ENCODE measurements at places on chromosomes 12 and 14.
A peak's percentile ranks its signal among the peaks of the same experiment; 100 is the strongest.

GRCh38 chr12:89984846-89985245 is 276.2 kb upstream of the ATP2B1 start:
- no peaks in the 10 kb centered on the region for H3K27me3 ChIP-seq
- H3K4me3 ChIP-seq = no peak overlapping the region
- DNase-seq = no peak
- H3K27ac ChIP-seq = no peak overlapping the region

DNA sequence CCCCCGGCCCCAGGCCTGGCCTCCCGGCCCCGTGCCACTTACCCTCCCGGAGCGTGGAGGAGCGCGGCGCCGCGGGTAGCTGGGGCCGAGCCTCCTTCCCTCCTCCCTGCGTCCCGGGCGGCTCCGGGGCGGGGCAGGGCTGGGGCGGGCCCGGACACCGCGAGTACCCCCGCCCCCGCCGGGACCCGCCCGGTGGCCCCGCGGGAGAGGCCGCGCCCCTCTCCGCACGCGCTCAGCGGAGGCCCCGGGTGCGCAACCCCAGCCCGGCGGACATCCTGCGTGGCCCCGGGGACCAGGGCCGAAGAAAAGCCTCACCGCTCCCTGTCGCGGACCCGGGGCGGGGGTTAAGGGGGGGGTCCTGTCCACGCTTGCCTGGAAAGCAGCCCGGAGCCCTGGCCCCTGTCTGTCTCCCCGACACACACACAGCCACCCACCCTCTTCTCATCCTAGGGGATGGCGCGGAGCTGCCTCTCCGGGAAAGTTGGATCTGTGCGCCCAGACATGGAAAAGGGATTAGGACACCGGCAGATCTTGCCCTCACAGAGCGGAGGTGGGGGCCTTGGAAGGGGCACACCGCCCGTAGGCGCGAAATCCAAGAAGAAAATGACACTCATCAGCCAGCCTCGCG is at the start of gene SYNE3:
TSS of gene SYNE3 (minus strand) at position 97 of the 628 bp plus-strand sequence. CDS start 40,829 bp downstream, outside the sequence.
- peak within 1 kb of the TSS; percentile 74 for H3K4me3 ChIP-seq
- H3K27me3 ChIP-seq = no peaks in the 10 kb centered on the region
- no peaks in the 10 kb centered on the region for H3K36me3 ChIP-seq
- DNase-seq = no peak
- peaks cover 76% of the 10 kb centered on the region for H3K4me1 ChIP-seq
- peak within 1 kb of the TSS; percentile 94 for H3K27ac ChIP-seq

- no peak for DNase-seq
- H3K36me3 ChIP-seq = no peaks in the 10 kb centered on the region
- no peak overlapping the region for H3K27ac ChIP-seq
- H3K4me1 ChIP-seq = peaks cover 8% of the 10 kb centered on the region
Measured at GRCh38 chr12:5623411-5623810, 191.5 kb downstream of the NTF3 start.

GRCh38 chr12:13811061-13811460 is 170.3 kb downstream of the GRIN2B start:
- H3K4me3 ChIP-seq = no peak overlapping the region
- no peak for DNase-seq
- H3K36me3 ChIP-seq = no peaks in the 10 kb centered on the region

DNA sequence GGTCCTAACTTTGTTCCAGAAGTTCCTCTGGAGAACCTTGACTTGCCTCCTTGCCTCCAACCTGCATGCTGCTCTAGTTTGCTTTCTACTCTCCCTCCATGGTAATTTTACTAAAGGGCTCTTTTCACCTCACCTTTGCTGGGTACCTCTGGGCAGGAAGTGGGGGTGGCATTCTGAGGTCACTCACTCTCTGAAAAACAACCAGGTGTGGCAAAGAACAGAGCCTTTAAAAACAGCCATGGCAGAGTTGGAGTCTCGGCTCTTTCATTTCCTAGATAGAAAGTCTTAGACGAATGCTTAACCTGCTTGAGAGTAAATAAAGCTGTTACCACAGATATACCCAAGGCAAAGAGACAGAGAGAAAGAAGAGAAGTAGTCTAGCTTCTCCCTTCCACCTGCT is 827.9 kb downstream of the BCL11B start:
- no peak overlapping the region for H3K27ac ChIP-seq
- no peak overlapping the region for H3K4me3 ChIP-seq
- no peaks in the 10 kb centered on the region for H3K36me3 ChIP-seq
- H3K4me1 ChIP-seq = no peaks in the 10 kb centered on the region

- no peaks in the 10 kb centered on the region for H3K4me1 ChIP-seq
- DNase-seq = no peak
- no peak overlapping the region for H3K4me3 ChIP-seq
Measured at GRCh38 chr12:76666290-76666835, 97.6 kb upstream of the ZDHHC17 start.

DNA sequence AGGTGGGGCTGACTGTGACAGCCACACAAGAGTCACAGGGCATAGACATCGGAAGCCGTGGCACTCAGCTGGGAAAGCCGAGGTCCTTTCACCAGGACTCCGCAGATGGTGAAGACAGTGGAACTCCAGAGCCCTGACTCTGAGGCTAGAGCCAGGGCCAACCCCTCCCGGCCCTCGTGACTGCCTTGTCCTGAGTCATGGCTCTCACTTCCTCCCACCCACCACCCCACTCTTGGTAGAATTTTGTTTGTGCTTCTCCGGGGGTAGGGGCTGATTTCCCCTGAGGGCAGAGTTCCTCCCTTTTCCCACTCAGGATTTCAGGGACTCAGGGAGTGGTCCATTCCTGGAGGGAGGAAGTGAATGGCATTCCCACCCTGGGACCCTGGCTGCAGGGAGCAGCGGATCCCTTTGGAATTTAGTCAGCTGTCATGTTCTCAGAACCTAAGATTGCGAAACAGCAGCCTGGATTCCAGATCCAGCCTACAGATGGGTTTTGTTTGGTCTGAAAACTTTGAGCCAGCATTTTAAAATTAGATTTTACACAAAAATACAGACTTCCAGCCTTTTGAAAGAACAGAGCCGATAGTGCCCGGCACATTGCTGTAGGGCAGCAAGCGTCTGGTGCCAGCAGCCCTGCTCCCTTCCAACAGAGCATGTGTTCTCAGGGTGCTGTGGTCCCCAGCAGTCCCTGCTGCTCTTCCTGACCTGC is 50.7 kb downstream of the TPCN1 start:
- no peaks in the 10 kb centered on the region for H3K27me3 ChIP-seq
- H3K4me1 ChIP-seq = peaks cover 25% of the 10 kb centered on the region
- no peak overlapping the region for H3K4me3 ChIP-seq

DNA sequence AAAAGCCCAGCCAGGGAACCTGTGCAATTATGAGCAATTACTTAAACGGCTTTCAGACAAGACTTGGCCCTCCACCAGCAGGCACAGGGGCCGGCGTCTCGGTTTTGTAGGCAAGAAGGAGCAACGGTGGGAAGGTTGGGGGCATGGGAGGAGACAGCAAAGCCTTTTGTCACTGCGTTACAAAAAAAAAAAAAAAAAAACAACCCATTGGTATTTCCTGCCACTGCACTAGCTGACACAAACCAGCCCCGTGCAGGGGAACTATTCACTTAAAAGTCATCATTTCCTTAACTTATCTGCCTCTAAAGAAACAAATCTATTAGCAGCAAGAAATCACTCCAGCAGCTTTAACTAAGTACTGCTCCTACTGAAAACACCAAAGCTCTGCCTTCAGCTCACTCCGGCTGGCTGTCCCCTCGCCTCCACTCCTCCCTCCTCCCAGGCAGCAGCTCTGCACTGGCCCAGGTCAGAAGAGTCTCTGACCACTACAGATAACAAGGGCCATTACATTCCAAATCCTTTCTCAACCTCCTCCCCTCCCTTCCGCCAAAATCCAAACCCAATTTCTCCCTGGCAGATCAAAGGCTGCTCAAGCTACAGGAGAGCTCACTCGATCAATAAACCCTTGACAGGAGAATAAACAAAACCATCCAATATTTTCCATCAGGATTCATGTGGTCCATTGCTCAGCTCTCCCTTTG is 105.2 kb upstream of the CDKN3 start:
- no peaks in the 10 kb centered on the region for H3K4me1 ChIP-seq
- H3K27ac ChIP-seq = no peak overlapping the region
- H3K36me3 ChIP-seq = no peaks in the 10 kb centered on the region
- H3K4me3 ChIP-seq = no peak overlapping the region
- DNase-seq = no peak

GRCh38 chr12:71942703-71943102 is 4.1 kb downstream of the TPH2 start:
- no peaks in the 10 kb centered on the region for H3K4me1 ChIP-seq
- no peak overlapping the region for H3K27ac ChIP-seq
- no peak overlapping the region for H3K4me3 ChIP-seq
- H3K27me3 ChIP-seq = no peaks in the 10 kb centered on the region
- H3K36me3 ChIP-seq = no peaks in the 10 kb centered on the region

DNA sequence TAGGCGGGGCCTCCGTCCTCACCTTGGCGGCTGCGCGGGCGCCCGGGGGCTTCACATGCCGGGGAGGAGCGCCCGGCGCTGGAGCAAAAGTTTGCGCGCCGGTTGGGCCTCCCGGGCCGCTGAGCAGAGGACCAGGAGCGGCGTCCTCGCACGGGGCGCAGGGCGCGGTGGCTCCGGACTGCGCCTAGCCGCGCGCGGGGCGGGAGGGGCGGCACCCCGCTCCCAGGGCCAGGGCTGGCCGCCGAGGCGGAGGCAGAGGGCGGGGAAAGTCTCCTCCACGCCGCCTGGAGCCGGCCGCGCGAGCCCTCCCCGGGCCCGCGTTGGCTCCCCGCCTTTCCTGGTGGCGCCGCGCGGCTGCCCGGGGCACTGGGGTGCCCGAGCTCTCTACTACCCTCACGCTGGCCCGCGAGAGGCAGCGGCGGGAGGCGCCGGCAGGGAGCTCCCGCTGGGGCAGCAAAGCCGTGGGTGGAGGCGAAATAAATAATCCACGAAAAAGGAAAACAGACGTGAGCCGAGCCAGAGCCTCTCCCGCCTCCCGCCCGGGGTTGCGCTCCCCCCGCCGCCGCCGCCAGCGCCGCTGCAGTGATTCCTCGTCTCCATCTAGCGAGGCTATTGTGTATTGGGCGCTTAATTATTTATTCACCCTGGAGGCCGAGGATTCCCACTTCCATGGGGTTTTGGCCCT is 400 bp upstream of the PRIMA1 start:
- no peaks in the 10 kb centered on the region for H3K36me3 ChIP-seq
- no peak for DNase-seq
- no peaks in the 10 kb centered on the region for H3K27me3 ChIP-seq
- H3K4me1 ChIP-seq = peaks cover 37% of the 10 kb centered on the region
- peak overlapping the region; percentile 84 for H3K27ac ChIP-seq

- H3K4me3 ChIP-seq = no peak overlapping the region
- no peak for DNase-seq
- no peaks in the 10 kb centered on the region for H3K36me3 ChIP-seq
- H3K27ac ChIP-seq = no peak overlapping the region
- no peaks in the 10 kb centered on the region for H3K4me1 ChIP-seq
Measured at GRCh38 chr14:83992857-83993256, 1537.1 kb upstream of the FLRT2 start.

- no peak overlapping the region for H3K27ac ChIP-seq
- no peak overlapping the region for H3K4me3 ChIP-seq
- no peak for DNase-seq
Measured at GRCh38 chr12:50786498-50787231, 22.8 kb downstream of the ATF1 start.

GRCh38 chr12:47038270-47038748 is 41.1 kb upstream of the PCED1B start:
- H3K36me3 ChIP-seq = no peaks in the 10 kb centered on the region
- no peak overlapping the region for H3K4me3 ChIP-seq
- no peak overlapping the region for H3K27ac ChIP-seq
- no peaks in the 10 kb centered on the region for H3K27me3 ChIP-seq

- no peaks in the 10 kb centered on the region for H3K27me3 ChIP-seq
- DNase-seq = no peak
- no peaks in the 10 kb centered on the region for H3K36me3 ChIP-seq
- no peak overlapping the region for H3K4me3 ChIP-seq
- H3K4me1 ChIP-seq = no peaks in the 10 kb centered on the region
Measured at GRCh38 chr12:85484387-85484786, 204.4 kb downstream of the ALX1 start.

GRCh38 chr12:1760566-1761382 is 59.6 kb upstream of the LRTM2 start:
- no peak overlapping the region for H3K27ac ChIP-seq
- no peaks in the 10 kb centered on the region for H3K36me3 ChIP-seq
- no peak overlapping the region for H3K4me3 ChIP-seq
- H3K27me3 ChIP-seq = no peaks in the 10 kb centered on the region

DNA sequence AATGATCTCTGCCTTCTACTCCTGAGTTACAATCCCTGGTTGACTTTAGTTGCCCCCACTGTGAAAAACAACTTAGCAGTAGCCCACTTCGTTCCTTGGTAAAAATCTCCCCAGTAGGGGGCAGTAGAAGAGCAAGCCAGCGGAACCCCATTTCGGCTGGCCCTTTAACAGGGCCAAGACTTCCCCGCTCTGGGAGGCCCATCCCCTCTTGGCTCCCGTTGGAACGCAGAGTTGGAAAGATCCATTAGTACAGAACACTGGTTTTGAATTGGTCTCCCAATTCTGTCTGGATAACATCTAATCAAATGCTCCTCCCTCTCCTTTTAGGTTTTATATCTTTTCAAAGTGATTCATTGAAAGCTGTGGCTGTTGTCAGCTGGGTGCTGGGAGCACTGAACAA is 1133.3 kb downstream of the BCL11B start:
- no peaks in the 10 kb centered on the region for H3K4me1 ChIP-seq
- no peaks in the 10 kb centered on the region for H3K36me3 ChIP-seq
- no peak overlapping the region for H3K4me3 ChIP-seq
- no peak overlapping the region for H3K27ac ChIP-seq
- H3K27me3 ChIP-seq = no peaks in the 10 kb centered on the region
- no peak for DNase-seq

DNA sequence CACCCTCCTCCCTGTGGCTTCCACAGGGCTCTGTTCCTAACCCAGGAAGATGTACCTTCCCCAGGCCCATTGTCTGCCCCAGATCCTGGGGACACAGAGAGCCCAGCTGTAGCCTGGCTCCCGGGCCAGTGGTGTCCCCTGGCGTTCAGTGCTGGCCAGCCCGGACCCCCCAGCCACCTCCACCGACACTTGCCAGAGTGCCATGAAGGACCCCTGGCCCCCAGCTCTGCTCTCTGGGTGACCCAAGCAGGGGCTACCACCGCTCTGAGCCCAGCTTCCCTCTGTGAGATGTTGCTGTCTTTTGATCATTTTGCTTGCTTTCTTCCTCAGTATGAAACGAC is 6.2 kb downstream of the INF2 start:
- no peaks in the 10 kb centered on the region for H3K36me3 ChIP-seq
- no peak for DNase-seq
- no peaks in the 10 kb centered on the region for H3K27me3 ChIP-seq
- peak overlapping the region; percentile 35 for H3K27ac ChIP-seq
- H3K4me3 ChIP-seq = no peak overlapping the region

DNA sequence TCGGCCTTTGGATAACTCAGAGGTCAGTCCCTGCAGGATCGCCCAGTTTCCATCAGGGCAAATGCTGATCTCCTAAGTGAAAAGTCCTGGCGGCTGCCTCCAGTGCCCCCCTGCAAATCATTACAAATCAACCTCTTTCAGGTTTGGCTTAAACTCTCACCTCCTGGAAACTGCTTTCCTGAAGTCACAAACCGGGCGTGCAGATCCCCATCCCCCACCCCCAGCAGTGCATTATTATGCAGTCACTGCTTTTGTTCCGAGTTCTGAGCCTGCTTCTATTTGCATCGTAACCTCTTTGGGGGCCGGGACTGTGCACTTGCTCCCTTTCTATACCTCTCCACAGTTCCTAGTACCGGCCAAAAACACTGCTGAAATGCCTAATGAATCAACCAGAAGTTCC is at the start of gene USP44:
TSS of gene USP44 (minus strand) at position 172 of the 400 bp plus-strand sequence. CDS start 17,220 bp downstream, outside the sequence.
- no peak within 1 kb of the TSS for H3K27ac ChIP-seq
- no peaks in the 10 kb centered on the region for H3K4me1 ChIP-seq
- H3K27me3 ChIP-seq = no peaks in the 10 kb centered on the region
- H3K36me3 ChIP-seq = no peaks in the 10 kb centered on the region
